ENCODE measurements at places on chromosomes 7 and 10.

DNA sequence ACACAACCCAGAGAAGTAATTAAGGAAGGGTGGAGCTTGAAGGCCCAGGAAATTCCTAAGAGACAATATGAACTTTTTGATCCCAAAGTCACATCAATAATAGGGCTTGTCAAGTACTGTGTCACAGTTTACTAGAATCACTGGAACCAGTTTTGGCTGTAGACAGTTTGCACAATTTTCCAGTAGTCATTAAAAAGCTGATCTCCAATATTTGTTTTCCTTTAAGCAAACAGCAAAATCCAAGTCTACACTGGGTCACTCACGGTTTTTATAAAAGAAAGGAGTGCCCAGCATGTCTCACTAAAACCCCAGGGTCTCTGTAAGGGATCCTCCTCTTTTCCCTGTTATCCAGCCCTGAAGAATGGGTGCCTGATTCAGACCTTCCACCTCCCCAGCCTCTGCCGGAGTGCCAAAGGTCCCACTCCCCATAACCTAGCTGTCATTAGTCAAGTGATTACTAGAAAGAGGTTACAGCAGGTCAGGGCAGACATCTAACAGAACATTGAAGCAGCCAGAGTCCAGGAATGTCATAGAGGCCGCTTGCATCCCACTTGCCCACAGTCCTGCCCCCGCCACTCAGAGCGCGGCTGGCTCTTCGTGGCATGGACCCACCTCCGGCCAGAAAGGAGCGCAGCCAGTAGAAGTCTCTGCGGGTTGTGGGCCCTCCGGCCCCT, 552 bp downstream of the SLC25A16 start:
- DNase-seq, result peak; percentile 2

DNA sequence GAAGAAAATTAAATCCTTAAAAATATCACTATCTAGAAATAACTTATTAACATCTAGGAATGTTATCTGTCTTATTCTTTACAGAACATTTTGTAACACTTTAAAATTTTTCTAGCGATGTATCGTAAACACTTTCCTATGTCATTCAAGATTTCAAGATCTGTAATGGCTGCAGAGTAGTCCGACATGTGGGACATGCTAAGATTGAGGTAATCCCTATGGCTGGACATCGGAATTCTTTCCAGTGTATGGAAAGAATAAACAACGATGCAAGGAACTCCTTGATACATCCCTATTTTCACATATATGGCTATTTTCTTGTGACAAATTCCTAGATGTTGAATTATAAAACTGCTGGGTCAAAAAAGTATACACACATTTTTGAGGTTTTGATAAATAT, 37.5 kb downstream of the GNA12 start:
- no peak for DNase-seq

DNA sequence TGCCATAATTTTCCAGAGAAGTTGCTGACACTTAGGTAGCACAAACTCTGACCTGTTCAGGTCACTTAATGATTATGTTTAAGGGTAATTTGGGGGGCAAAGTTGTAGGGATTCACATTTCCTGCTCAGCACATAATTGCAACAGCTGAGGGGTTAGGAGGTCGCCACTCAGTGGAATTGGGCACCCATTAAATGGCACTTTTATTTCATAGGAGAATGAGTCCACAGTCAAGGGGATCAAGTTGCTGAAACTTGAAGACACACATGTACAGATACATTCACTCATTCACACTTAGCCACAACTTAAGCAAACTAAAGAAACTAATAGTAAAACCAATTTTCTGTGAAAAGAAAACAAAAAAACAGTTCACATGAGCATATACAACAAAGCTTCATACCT, 1.5 kb downstream of the PCDH15 start:
- DNase-seq, result no peak

DNA sequence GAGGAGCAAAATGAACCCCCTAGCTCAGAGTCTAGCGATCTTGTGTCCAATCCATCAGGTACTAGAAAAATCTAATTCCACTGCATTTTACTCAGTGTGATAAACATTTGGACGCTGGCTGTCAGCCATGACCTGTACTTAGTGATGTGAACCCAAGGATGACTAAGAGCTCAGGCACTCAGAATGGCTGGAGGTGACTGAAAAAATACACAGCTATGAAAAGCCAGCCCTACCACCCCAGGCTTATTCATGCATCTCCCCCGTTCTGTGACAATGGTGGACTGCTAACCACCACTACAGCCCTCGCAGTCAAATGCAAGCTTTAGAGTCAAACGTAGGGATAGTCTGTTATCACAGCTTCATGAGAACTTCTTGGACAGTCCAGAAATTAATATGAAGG, 14.9 kb downstream of the AFAP1L2 start:
- peak; percentile 45 for DNase-seq

DNA sequence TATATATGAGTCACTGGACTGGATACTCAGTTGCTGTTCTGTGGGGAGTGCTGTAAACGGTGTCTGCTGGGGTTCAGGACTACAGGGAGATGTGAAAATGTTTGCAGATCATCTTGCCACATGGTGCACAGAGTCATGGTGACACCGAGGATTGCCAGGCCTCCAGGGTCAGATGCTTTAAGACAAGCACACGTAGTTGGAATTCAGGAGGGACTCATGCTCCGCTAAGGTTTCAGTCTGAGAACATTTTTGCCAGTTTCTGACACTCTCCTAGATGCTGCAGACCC, 211.3 kb downstream of the CXCL12 start:
- DNase-seq, result no peak

Measured in epithelial cell of esophagus (primary cell).